Activated CD8-positive, alpha-beta memory T cell treated with anti-CD3 and anti-CD28 coated beads for 1 hour (primary cell): ENCODE measurements at places on chromosomes 16 and 17.
A peak's percentile ranks its signal among the peaks of the same experiment; 100 is the strongest.

- DNase-seq: no peak
Observed at GRCh38 chr17:58492238-58493121, 4.3 kb upstream of the HSF5 start.

- DNase-seq: no peak
Observed at GRCh38 chr16:14548933-14549788, 80.9 kb downstream of the PARN start.

DNA sequence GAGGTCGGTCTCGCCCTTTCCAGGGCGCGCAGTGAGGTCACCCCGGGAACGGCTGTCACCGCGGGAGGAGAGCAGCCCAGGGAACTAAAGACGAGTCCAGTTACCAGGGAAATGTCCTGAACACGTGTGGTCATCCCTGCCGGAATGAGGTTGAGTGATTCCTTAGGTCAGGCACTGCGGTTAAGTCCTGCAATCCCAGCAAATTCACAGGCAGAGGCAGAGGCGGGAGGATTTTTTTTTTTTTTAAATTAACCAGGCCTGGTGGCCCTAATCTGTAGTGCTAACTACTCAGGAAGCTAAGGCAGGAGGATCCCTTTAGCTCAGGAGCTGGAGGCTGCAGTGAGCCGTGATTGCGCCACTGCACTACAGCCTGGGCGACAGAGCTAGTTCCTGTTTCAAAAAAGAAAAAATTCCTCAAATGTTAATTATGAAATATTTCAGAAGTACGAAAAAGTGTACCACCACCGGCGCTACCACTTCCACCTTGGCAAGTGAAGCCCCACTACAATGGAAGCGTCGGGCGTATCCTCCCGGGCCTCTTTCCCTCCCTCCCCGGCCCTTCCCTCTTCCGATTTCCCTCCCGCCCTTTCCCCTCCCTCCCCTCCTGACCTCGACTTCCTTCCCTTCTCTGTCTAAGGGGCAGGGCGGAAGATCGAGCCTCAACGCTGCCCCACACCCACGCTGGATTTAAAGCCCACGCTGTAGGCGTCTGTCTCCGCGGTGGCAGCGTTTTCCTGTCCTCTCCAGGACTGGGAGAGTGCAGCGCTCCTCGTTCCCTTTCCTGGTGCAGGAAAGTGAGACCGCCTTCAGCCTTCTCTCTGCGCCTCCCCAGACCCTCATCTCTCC, 27.3 kb downstream of the SLFN11 start:
- DNase-seq: no peak

- DNase-seq: no peak
Observed at GRCh38 chr17:59572301-59572924, 7.0 kb downstream of the DHX40 start.

DNA sequence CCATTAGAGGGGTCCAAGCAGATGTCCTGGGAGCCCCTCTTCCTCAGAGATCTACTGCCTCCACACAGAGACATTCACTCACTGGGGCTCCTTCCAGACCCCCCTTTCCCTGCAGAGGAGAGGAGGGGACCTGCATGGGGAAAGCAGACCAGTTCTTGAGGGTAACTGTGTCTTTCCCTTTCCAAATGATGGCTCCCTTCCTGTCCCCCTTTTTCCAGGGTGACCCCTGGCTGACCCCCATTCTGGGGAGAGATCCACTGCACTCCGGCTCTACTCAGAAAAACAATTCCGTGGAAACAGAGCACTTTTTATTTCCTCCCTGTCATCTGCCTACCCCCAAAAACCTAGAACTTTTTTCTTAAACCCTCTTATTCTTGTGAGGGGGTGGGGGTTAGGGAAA, 6.4 kb downstream of the CACNA1G start:
- no peak for DNase-seq

- DNase-seq: no peak
Observed at GRCh38 chr17:4559139-4559791, 1.1 kb downstream of the GGT6 start.

- no peak for DNase-seq
Observed at GRCh38 chr16:84327926-84328505, 33.3 kb downstream of the WFDC1 start.

GRCh38 chr17:44362459-44362948, 1.1 kb downstream of the FAM171A2 start:
- DNase-seq: no peak

GRCh38 chr16:67975321-67976105, 4.8 kb downstream of the DPEP3 start:
- DNase-seq: no peak

GRCh38 chr17:42285346-42286050, 2.8 kb upstream of the STAT5A start:
- no peak for DNase-seq

GRCh38 chr17:79942011-79942405, 93.7 kb downstream of the TBC1D16 start:
- no peak for DNase-seq

DNA sequence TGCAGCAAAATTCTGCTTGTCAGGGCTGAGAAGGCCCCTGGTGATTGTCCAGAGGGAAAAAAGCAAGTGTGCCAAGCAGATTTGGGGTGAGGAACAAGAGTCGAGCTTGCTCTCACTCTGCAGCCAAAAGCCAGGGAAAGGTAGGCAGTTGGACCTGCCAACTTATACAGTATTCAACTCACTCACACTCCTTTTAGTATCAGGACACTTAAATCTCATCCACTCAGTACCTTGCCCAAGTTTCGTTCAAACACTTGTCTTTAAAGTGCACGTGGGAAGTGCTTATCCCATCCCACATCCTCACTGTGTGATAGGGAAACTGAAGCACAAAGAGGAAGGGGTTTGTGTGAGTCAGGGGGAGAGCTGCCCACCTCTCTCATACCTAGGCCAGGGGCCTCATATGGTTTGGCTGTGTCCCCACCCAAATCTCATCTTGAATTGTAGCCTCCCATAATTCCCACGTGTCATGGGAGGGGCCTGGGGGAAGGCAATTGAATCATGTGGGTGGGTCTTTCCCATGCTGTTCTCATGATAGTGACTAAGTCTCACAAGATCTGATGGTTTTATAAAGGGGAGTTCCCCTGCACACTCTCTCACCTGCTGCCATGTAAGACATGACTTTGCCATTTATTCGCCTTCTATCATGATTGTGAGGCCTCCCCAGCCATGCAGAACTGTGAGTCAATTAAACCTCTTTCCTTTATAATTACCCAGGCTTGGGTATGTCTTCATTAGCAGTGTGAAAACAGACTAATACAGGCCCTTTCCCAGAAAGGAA, 25.6 kb upstream of the CES5A start:
- no peak for DNase-seq

- DNase-seq: peak; percentile 34
Observed at GRCh38 chr17:59105852-59106462, 723 bp downstream of the TRIM37 start.

GRCh38 chr16:49335828-49336227, 37.8 kb upstream of the C16orf78 start:
- DNase-seq: no peak

- no peak for DNase-seq
Observed at GRCh38 chr17:33750943-33751701, 458.0 kb upstream of the ASIC2 start.

GRCh38 chr17:2792366-2793169, 3.7 kb upstream of the RAP1GAP2 start:
- peak; percentile 33 for DNase-seq

GRCh38 chr17:51721730-51722129, 436.8 kb downstream of the CA10 start:
- DNase-seq: no peak

DNA sequence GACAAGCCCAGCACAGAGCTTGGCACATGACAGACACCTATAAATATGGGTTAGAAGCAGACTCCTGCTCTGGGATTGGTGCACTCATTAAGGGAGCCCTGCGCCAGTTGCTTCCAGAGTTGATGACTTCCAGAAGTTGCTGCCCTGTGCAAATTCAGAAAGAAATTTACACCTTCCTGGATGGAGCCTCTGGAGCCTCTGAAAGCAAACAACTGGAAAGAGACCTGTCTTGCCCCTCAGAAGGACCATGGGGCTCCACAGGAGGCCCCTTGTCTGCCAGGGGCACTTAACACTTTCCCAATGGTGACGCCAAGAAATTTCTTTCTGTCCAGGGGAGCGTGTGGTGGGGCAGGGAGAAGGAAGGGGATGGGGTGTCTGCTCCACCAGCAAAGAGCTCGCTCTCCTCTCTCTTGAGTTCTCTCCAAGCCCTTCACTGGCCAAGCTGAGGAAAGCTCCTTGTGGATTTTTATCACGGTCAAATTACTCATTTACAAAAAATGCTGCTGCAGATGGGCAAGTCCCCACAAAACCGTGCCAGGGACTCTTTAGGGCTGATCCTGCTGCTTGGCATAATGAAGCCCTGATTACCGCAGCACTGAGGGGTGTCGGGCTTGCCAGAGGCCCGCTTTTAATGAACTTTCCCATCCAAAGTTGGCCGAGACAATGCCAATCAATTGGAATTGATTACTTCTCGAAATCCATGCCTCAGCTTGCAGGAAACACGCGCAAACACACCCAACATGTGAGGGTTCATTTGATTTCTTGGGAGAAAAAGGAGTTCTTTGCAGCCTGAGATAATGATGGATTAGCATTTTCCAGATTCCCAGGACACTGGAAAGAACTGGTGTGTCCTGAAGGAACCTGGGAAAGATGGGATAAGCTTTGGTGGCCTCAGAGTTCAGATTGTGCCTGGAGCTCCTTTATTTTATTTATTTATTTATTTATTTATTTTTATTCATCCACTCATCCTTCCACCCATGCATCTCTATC, 583.6 kb upstream of the CDH5 start:
- DNase-seq: no peak
